Suprapubic skin (tissue), 4 donors: ENCODE measurements at places on chromosomes 7 and 10.

GRCh38 chr7:95921543-95921942 is 149.2 kb downstream of the DYNC1I1 start:
- no peak for DNase-seq

- DNase-seq, result no peak
Observed at GRCh38 chr7:41010967-41011366, 691.9 kb downstream of the INHBA start.

- no peak for DNase-seq
Observed at GRCh38 chr7:1752771-1753563, 82.9 kb downstream of the ELFN1 start.

- no peak for DNase-seq
Observed at GRCh38 chr7:117283371-117283770, 39.5 kb downstream of the WNT2 start.

GRCh38 chr7:90411510-90411909 is 8.2 kb downstream of the CLDN12 start:
- no peak for DNase-seq

DNA sequence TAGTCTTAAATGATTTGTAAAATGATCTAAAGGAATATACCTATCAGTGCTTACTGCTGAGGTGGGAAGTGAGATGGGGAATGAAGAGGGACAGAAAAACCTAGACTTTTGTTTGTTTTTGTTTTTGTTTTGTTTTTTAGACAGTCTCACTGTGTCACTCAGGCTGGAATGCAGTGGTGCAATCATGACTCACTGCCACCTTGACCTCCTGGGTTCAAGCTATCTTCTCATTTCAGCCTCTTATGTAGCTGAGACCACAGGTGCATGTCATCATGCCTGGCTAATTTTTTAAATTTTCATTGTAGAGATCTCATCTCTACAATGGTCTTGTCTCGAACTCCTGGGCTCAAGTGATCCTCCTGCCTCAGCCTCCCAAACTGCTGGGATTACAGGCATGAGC is 116.4 kb upstream of the SEM1 start:
- DNase-seq, result no peak

GRCh38 chr7:19621740-19622139 is 87.1 kb downstream of the POLR1F start:
- DNase-seq, result no peak

DNA sequence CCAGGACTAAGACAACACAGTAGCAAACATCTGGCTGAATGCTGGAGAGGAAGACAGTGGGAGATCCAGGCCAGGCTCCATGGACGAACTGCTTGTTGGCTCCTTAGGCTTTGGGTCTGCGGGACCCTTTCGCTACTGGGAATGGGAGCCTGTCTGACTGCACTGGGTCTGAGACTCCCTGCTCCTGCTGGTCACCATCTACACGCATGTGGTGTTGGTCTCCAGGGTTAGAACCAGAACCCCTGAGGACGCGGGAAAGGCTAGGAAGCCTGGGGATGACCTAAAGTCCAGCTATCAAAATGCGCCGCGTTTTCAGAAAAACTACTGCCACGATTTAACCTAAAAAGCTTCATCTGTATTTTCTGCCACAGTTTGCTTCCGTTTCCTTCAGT is 817 bp upstream of the DNAJB6 start:
- DNase-seq, result no peak

DNA sequence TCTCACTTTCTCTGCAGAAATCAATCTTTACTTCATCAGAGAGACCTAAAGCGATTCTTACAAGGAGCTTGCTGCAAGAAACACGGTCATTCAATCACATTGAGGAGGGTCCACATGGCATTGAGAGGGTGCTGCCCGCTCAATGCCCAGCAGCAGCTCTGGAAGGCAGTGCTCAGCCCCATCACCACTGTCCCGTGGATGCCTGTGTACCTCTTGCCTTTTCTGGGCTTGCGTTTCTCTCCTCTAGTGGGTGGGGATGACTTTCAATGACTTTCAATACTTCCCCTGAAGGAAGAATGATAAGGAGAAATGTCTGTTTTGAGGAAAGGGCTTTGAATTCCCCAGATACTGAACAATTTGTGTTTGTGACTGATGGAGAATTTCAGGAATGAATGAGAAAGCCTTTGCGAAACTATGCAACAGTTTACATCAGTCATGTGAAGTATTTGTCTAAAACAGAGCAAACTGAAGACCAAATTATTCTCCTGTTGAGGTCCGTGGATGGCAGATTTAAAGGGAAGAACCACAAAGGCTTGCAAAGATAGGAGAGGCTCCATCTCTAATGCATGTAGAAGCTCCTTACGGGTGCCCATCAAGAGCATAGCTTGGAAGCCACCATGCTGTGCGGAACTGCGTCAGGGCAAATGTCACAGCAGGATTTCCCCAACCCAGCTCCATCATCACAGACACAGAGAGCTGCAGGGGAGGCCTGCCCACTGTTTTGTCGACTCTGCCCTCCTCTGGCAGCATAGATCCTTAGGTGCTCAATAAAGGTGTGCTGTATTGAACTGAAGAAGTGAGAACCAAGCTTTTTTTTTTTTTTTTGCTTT is 6.6 kb upstream of the ZNF22 start:
- DNase-seq, result no peak

- DNase-seq, result no peak
Observed at GRCh38 chr7:66950763-66951162, 29.7 kb downstream of the TMEM248 start.

DNA sequence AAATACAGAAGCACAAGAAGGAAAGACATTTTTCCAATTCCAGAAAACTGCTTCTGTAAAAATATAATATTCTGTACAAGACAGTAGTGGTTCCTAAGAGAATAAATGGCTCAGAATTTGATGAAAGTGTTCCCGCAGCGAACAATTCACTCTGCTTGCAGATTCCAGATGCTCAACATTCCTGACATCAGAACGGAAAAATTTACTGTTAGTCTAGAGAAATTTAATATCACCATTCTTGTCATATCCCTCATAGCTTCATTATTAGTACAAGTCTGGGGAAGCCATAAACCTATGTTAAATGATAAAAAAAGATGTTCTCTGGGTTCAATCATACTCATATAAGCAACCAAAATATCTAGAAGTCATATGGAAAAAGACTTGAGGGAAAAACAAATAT is 83.6 kb downstream of the MPP7 start:
- DNase-seq, result no peak

GRCh38 chr10:84329196-84329611 is 815 bp downstream of the CCSER2 start:
- DNase-seq, result no peak

DNA sequence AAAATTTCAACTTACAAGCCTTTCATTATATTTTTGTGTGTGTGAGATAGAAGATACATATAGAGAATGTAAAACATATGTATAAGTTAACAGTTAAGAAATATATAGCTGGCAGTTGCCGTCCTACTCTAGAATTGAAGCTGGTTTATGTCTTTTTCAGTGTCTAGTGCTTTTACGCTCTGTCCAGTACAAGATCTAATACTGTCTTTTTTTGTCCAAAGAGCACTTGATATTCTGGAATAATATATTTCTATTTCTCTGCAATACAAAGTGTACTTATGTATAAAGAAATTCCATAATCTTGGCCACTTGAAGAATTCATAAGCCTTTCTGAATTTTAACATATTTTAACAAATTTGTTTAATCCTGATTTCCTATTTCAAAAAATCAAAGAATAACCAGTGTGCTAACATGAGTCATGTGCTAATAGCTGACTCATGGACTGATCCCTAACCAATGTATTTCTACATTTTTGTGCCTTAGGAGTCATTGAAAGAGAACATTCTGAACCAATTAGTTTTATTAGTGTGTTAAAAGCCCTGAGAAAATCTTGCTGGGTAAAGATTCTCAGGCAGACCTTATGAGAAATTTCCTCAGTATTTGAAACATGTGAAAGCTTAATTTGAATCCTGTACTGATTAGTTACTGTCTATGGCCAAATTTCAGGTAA is 73.2 kb upstream of the CCAR1 start:
- DNase-seq, result no peak

DNA sequence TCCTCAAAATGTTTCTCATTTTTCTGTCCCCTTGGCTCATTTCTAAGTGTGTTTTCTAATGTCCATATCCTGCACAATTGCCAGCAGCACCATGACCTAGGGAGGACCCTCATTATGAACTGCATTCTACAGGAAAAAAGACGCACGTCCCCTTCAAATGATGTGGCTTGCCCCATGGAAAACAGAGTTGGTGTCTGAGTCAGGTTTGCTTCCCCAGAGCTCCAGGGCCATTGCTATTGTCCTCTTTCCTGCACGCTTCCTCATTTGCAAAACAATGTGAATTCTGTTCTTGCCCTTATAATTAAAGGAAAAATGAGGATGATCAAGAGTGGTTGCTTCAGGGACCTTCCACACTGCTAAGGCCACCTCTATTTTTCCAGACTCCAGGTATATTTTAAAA is 14.7 kb upstream of the ASB4 start:
- no peak for DNase-seq

DNA sequence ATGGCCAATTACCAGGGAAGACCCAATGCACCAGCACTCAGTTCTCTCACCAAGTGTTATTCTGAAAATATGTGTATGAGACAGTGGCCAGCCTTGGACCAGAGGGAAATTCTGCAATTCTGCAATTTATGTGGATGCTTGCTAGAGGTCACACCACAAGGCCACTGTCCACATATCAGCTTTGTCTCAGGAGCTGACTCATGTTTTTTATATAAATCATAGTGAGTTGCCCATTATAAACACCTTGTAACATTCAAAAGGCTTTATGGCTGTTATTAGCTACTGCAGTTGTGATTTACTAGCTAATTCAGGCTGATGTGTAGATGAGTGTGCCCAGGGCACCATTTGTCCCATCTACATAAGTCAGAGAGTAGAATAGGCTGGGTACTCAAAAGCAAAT is 649.0 kb downstream of the LRMDA start:
- no peak for DNase-seq

DNA sequence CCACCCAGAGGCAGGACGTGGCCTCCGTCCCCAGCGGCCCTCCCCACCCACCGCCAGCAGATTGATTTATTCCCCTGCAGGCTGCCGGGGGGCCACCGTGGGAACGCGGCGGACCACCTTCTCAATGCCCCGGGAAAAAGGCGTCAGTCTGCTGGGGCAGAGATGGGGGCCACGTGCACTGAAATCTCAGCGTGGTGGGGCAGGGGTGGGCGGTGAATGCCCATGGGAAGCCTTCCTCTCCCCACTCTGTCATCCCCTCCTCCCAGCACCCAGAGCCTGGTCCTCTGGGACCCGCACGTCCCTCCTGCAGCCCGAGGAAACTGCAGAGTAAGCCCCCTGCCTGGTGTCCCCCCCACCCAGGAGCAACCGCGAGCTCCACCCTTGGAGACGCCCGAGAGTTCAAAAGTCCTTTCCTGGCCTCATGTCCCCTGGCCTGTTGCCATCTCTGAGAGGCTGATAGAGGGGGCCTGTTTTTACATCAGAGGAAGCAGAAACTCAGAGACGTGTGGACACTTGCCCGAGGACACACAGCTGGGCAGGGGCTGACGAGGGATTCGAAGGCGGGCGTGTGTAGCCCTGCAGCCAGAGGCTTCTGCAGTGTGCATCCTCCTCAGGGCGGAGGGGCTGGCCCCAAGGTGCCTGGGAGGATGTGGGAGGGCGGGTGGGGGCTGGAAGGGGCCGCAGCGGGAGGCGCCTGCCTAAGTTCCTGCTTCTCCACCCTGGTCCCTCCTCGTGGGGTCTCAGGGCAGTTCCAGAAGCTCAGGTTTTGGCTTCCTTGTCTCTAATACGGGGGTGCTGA is 21.8 kb downstream of the UNCX start:
- no peak for DNase-seq

GRCh38 chr10:131574707-131575430 is 263.3 kb upstream of the TCERG1L start:
- DNase-seq, result no peak

GRCh38 chr10:121683816-121684215 is 85.6 kb upstream of the FGFR2 start:
- DNase-seq, result no peak

DNA sequence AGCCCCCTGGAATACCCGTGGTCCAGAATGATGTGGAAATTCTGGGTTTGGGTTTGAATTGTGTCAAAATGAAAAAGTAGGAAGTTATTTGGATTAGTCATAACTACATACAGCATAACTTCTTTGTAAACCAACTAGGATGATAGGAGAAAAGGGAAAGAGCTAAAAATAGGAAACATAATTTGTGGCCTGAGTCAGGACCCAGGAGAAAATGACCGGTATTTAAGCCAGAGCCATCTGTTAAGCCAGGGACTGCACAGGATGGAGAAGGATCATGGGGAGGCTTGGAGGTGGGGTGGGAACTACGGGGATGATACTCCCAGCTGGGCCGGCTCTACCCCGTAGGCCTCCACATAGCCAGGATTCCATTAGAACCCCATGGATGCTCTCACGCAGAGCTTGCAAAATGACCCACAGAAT is 98.6 kb downstream of the MYOF start:
- no peak for DNase-seq

DNA sequence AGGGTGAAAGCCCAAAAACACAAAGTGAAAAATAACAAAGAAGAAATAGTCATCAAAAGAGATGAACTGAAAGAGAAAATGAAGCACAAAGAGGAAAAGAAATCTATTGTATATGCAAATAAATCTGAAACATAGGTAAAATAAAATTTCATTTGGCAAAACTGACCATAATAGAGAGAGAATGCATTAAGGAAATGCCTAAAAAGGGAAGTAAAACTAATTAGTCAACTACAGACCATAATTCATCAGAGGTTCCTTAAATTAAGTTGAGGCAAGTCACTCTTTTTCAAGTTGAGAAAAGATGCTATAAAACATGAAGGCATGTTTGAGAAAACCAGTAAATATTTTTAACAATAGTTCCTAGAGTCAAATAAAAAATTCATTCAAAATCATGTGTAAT is 233.3 kb downstream of the LRRN3 start:
- DNase-seq, result no peak

GRCh38 chr7:16724344-16724743 is 29.2 kb upstream of the TSPAN13 start:
- DNase-seq, result no peak

DNA sequence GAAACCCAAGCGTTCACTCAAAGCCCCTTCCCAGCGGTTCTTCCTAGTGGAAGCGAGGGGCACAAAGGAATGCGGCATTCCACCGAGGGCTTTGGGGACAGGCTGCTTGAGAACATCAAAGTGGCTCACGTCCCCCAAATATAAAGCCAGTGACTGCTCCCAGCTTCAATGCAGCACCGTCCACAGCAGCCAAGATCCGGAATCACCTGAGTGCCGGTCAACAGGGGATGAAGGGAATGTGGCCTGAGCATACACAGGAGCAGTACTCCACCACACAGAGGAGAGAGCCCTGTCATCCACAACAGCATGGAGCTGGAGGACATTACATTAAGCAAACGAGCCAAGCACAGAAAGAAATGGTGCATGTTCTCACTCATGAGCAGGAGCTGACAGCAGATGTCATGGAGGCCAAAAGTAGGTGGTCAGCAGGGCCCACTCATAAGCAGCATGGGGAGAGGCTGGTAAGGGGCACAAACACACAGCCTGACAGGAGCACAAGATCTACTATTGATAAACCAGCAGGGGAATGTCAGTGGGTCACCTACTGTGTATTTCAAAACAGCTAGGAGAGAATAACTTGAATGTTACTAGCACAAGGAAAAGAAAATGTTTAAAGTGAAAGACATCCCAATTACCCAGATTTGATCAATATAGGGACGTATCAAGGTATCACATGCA is 79.5 kb downstream of the DIP2C start:
- no peak for DNase-seq
